ENCODE measurements at places on chromosomes 4 and X.

DNA sequence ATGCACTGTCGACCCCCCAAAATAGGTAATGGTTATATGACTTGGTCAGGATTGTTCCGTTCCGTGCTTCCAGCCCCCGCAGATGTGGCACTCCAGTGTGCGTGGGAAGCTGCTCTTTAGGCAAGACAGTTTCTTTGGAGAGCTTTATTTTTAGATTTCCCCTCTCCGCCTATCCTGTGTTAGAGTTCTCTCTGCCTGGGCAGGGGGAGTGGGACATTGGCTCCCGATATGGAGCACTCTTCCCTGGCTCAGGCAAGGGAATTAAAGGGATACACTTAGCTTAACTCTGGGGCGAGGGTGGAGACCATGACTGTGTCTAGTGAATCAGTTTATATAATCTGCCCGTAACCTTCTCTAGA, 36.0 kb downstream of the DLG3 start:
- no peak for ATAC-seq

- no peak for ATAC-seq
These were observed 19.5 kb upstream of the NDST3 start for GRCh38 chr4:118014831-118015230.

- ATAC-seq, result no peak
These were observed 19.5 kb downstream of the NAT8L start for GRCh38 chr4:2078584-2078983.

- ATAC-seq, result no peak
These were observed 40.4 kb upstream of the PDHA1 start for GRCh38 chrX:19303256-19303880.

- no peak for ATAC-seq
These were observed 224.2 kb downstream of the PTTG2 start for GRCh38 chr4:38184404-38184803.

GRCh38 chr4:87286970-87287369, 35.7 kb downstream of the HSD17B13 start:
- no peak for ATAC-seq

- ATAC-seq, result no peak
These were observed 278.3 kb downstream of the PCDH18 start for GRCh38 chr4:137253949-137254348.

GRCh38 chr4:142201041-142201440, 564.7 kb downstream of the IL15 start:
- no peak for ATAC-seq

DNA sequence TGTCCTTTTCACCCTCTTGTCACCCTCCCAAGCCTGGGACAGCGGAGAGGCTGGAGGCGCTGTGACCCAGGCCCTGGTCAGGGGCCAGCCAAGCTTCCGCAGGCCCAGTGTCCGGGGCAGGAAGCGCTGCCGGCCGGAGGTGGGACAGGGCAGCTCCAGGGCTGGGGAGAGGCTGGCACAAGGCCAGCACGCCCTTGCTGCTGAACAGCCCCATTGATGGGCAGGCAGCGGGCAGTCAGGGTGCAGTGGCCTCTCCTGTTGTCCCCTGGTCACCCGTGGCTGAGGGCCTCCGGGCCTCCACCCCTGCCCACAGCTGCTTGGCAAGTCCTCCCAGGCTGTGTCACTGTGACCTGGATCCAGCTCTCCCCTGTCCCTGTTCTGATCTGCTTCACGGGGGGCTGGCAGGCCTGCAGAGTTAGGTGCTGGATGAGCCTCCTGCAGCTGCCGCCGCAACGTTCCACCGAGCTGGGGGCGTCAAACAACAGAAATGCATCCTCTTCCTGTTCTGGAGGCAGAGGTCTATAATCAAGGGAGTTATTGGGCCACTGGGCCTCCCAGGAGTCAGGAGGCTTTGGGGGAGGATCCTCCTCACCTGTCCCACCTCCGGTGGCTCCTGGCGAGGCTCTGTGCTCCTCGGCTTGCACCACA, 107.9 kb downstream of the PSAPL1 start:
- no peak for ATAC-seq

DNA sequence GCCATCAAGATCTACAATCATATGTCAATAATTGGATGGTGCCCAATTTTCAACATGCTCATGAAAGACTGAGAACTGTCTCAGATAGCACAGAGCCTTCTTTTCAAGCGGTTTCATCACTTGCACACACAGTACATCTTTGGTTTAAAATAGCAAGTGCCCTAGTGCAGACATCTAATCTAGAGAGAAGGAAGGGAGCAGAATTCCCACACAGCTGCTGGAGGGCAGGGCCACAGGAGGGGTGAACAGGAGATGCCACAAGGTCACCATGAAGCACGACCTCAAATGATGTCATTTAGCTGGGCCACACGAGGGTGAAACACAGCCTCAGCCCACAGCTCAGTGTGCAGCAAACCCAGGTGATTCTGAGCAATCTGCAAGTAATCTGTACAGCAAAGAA, 24.3 kb downstream of the LEF1 start:
- ATAC-seq, result no peak

DNA sequence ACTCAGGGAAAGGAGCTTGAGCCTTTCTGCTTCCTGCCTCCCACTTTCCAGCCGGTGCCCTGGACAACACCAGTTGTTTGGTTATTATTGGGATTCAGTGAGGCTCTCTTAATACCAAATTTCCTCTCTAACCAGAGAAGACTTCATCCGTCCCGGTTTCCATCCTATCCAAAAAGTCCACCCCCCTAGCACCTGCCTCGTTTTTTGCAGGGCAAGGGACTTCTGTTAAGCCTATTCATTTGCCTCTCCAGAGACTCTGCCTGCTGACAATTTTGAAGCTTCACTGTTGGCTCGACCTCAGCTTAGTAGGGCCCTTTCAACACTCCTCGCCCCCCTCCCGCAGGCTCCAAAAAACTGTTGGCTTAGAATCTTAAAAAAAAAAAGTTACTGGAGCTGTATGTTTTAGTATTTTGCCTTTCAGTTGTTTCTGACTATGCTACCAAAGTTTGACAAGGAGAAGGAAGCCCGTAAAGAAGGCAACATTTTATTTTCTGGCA, 779 bp upstream of the PRSS12 start:
- no peak for ATAC-seq

- no peak for ATAC-seq
These were observed at the start of gene IL2 for GRCh38 chr4:122456231-122457116. Gene IL2 (minus strand): TSS chr4:122456725. CDS start chr4:122456440, 285 bp downstream.

DNA sequence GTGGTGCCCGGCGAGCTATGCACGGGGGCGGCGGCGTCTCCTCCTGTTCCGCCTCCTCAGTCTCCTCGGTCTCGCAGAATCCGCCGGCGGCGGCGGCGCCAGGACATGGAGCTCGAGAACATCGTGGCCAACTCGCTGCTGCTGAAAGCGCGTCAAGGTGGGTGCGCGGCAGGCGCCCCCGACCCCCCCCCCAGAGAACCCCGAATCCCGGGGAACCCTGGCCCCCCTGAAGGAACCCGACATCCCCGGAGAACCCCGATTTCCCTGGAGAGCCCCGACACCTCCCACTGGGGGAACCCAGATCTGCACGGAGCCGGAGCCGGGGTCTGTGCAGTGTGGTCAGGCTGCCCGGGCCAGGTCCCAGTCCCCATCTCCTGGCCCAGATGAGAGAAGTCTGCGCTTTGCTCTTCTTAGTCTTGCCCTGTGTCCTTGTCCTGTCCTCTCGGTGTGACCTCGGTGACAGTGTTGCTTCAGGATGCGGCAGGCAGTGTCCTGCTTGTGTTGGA, 648 bp downstream of the GRK4 start:
- peak; percentile 55 for ATAC-seq

DNA sequence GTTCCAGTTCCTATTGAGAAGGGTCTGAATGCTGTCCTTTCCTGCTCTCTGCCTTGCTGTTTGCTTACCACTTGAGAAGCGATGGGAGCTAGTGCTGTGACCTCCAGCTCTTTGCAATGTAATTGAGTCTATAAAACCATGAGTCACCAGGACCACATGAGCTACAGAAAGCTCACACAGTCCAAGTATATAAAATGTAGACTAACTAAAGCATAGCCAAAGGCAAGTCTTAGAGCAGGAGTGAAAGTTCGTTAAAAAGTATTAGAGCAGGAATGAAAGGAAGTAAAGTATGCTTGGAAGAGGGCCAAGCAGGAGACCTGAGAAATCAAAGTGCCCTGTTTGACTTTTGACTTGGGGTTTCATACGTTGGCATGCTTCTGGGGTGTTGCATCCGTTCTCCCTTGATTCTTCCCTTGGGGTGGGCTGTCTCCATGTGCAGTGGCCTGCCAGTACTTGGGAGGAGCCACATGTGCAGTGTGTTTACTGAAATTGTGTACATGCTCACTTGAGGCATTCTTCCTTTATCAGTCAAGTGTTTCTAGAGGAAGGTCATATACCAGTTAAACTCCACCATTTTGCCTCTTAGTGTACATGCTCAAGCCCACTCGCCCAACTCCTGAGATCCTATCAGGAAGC, 71.3 kb upstream of the KIT start:
- ATAC-seq, result peak; percentile 66

GRCh38 chrX:130578906-130579305, 177.1 kb downstream of the RBMX2 start:
- ATAC-seq, result no peak

DNA sequence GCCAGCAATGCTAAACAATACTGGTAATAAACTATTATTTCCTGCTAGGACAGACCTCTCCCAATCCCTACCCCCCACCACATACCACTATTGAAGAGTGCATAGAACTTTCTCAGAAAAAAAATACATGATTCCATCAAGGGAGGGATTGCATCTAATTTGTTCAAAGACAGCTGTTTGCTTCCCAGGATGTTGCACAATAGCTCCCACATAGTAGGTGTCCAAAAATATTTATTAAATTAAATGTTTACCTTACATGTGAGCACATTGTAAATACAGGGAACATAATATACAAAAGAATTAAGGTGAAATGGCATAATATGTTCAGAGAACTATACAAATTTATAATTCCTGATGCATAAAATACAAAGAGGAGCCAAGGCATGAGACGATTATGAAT, 1111.8 kb upstream of the LCORL start:
- ATAC-seq, result no peak

Measured in SK-N-SH treated with all-trans-retinoic acid at 6 μM for 48 hours (cell line).